Stimulated activated CD8-positive, alpha-beta memory T cell treated with anti-CD3 and anti-CD28 coated beads, Interleukin-12 subunit alpha, Interleukin-12 subunit beta, amount 100 ng/mL, for 4 hours (primary cell): ENCODE measurements at places on chromosomes 6 and 20.

- DNase-seq: peak; percentile 45
Measured at GRCh38 chr20:46174469-46175126, 56.5 kb downstream of the CD40 start.

DNA sequence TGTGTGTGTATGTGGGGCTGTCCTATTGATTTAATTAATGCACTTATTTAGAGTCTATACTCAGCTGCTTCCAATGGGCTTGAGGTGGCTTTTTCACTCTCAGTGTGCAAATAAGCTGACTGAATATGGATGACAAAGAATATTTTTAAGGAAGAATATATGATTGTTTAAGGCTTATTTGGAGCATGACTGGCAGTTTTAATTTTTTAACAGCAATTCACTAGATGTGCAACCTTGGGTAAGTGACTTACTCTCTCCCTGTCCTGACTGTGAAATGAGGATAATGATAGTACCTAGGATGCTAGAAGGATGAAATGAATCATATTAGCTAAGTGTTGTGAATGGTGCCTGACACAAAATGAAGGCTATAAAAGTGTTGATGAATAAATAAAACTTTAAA, 67.9 kb downstream of the CLIC5 start:
- DNase-seq: no peak

DNA sequence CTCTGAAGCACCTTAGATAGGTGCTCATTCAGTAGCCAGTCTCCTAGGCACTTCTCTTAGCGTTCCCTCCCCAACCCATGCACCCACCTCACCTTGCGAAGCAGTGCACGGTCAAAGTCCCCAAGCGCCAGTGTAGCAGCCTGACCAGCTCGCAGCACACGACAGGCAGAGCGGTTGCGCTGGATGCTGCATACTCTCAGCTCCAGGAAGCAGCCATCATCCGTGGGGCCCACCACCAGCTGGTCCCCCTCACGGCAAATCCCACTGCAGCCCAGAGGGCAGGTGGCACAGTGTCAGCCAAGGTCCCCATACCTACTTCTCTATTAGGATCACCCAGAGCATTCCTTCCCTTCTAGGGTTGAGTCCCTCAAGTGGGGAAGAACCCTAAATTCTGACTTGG, 6.5 kb downstream of the GTPBP2 start:
- DNase-seq: no peak

DNA sequence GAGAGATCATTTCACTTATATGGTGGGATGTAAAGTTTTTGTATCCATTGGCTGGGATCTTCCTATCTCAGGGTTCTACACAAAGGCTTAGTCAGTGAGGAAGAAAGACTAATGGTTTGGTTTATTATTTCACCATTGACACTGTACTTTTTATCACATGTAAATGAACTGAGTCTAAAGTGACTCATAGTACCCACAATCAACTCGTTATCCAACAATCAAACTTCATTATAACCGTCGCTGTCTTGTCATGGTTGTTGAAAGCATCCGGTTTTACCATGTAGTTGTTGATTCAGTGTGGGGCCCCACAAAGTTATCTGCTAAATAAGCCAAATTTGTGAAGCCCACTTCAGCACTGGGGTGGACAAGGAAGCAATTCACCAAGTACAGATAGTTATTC, 55.8 kb upstream of the MTRF1L start:
- no peak for DNase-seq

DNA sequence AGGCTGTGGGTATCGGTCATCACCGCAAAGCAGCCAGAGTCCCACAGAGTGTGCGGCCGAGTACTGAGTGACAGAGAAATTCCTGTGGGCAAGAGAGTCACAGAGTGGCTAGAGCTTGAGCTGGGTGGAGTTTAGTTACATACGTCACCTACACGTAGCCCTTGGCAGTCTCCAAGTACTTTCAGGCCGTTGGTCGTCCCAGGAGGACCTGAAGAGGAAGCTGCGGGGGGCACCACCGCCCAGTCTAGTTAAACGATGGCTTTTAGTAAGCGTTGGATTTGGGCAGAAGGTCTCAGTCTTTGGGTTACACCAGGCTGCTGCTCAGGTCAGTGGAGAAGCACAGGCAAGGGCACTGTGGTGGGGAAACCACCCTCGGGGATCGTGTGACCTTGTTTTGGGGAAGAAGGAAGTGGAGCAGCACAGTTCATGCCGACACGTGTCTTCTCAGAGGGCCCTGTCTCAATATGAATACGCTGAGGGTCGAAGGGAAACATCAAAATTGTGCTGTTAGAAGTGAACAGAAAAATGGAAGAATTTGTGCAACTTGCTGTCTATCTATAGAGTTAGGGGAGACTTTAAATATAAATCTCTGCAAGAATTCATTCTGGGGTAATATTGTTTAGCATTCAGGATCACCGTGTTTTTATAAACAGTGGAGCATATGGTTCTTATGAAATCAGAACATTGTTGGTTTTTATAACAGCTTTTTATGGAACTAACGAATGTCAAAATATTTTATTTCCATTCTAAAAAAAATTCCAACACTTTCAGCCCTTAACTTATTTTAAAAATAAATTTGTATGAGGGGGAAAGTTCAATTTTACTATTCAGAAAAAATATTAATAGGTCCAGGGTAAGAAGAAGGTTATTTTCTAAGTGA, 28.6 kb downstream of the KIF25 start:
- no peak for DNase-seq

DNA sequence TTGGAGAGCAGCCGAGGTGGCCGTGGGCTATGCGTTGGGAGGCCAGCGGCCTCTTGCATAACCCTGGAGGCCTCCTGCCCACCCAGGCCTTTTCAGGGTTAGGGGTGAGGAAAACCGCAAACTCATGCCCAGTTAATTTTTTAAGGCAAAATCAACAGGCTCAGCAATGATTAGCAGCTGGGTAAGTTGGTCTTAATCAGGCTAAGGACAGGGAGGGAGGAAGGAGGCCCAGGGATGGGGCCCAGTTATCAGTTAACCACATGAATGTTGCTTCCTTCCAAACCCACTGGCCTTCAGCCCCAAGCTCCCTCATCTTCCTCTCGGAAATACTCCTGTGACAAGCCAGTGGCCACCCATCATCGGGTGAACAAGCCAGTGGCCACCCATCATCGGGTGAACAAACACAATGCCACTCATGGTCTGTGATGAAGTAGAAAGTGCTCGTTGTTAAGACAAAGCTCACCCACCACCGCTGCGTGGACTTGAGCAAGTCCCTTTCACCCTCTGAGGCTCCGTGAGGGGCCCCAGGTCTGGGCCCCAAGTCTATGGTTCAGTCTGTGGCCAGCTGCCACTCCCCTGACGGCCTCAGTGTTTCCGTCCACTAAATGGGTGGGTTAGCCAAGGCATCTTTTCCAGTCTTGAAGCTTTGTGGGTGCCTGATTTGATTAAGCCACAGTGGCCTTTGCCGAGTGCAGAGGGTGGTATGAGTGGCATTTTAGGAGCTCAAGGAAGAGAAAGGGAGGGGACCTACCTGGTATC, 39.4 kb downstream of the HNF4A start:
- DNase-seq: no peak

DNA sequence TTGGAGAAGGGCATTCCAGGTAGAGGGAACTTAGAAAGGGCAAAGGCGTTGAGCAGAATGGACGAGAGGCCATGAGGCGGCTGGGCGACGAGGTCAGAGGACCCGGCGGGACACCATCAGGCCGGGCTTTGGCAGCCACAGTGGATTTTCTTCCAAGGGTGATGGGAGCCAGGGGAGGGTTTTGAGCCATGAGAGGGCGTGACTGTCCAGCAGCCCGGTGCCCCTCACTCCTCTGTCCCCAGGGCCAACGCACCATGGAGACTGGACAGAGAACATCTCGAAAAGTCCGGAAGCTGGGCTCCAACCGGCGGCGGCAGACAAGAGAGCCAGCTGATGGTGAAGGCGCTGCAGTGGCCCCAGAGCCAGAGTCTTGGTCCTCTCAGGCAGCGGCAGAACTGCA, 6.4 kb downstream of the RAB44 start:
- no peak for DNase-seq

- DNase-seq: no peak
Measured at GRCh38 chr6:156427345-156427744, 349.8 kb upstream of the ARID1B start.

GRCh38 chr6:51535327-51535726, 552.1 kb downstream of the PKHD1 start:
- DNase-seq: no peak

GRCh38 chr6:3403238-3404173, 53.3 kb downstream of the SLC22A23 start:
- DNase-seq: no peak

GRCh38 chr20:62916703-62917476, 9.4 kb downstream of the DIDO1 start:
- DNase-seq: no peak

DNA sequence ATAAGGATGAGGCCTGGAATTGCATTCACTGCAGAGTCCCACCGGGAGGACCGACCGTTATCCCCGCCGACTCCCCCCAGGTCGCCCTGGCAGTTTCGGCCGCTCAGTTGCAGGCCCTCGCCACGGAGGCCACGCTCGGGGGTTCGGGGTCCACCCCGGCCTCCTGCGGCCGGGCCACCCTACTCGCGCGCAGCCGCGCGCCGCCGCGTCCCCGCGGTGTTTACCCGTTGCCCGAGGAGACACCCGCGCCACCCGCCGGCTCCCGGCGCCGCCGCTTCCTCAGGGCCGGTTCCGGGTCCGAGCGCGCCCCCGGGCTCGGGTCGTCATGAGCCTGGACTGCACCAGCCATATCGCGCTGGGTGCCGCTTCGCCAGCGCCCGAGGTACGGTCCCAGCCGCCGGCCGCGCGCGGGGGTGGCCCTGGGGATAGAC, at the start of gene CCDC170:
TSS of gene CCDC170 (plus strand) at position 214 of the 431 bp plus-strand sequence. CDS start at position 326, 112 bp downstream.
- DNase-seq: no peak

- DNase-seq: no peak
Measured at GRCh38 chr20:35709259-35709658, 10.1 kb downstream of the ROMO1 start.

DNA sequence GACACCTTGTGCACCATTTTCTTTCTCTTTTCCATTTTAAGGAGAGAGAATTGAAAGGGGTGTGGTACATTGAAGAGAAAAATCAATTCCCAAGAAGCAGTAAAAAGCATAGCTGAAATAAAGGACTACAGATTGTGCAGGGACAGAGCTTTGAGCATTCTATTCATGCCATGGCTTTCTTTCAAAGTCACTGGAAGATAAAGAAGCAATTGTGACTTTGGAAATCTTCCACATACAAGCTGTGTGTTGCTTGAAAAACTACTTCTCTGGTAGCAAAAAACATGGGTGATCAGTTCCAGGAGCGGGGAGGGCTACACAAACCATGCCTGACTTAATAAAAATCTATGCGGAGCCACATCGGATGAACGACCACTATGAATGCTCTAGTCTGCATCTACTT, 230.2 kb upstream of the THEMIS start:
- DNase-seq: no peak

DNA sequence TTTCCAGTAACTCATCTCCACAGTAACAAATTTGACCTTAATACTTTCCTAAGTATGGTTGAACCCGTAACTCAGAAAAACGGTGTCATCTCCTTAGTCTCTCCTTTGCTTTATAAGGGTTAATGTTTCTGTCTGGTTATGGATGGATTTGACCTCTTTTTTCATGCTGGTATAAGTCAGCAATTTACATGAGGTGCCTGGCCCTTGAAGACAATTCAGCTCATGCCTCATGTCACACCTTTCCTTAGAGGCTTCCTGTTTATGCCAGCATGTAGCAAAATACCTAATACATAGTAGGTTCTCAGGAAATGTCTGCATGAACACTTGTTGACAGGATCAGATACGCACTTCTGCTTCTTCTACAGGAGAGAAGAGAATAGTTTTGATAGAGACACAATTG, 37.7 kb upstream of the C20orf144 start:
- no peak for DNase-seq

DNA sequence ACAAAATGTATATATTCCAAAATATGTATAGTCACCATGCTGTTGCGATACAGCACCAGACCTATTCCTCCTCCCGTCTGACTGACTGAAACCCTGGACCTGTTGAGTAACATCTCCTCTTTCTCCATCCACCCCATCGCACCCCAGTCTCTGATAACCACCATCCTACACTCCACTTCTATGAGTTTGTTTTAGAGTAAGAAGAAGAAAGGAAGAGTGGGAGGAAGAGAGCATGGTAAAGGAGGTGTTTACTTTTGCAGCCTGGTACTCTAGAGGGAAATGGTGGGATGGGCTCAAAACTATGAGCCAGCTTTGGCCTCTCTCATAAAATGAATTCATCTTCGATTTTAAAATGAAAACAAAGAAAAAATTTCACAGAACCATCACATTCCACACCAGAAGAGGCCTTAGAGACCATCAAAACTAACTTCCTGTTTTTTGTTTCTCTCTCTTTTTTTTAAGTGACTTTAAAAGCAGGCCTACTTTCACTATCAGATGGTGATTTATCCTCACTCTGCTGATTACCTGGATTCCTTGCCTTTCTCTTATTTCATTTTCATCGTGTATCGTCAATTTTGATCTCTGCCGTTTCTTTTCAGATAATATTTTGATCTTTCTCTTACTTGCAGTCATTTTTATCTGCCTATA, 16.8 kb upstream of the FUCA2 start:
- no peak for DNase-seq

GRCh38 chr20:9395971-9396370, 118.4 kb upstream of the LAMP5 start:
- no peak for DNase-seq

DNA sequence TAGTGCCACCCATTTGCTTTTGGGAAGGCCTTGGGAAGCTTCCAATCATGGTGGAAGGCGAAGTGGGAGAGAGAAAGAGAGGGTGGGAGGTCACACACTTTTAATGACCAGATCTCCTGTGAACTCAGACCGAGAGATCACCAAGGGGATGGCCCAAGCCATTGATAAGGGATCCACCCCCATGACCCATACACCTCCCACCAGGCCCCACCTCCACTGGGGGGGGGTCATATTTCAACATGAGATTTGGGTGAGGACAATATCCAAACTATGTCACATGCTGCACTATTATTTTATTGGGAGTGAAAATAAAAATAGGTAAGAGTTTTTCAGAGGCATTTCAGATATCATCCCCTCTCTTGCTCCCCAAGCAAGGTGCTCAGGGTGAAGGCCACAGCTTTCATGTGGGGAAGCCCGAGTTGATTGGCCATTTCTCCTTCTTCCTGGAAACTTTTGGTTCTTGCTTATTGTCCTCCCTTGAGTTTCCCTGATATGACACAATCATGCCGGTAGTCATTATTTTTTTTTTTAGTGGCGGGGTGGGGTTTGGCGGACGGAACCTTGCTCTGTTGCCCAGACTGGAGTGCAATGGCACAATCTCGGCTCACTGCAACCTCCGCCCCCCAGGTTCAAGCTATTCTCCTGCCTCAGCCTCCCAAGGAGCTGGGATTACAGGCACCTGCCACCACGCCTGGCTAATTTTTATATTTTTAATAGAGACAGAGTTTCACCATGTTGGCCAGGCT, 15.2 kb downstream of the GMPR start:
- no peak for DNase-seq

GRCh38 chr6:114267897-114268296, 74.9 kb downstream of the HS3ST5 start:
- DNase-seq: no peak

- DNase-seq: no peak
Measured at GRCh38 chr6:137491478-137491877, 2.7 kb downstream of the OLIG3 start.

DNA sequence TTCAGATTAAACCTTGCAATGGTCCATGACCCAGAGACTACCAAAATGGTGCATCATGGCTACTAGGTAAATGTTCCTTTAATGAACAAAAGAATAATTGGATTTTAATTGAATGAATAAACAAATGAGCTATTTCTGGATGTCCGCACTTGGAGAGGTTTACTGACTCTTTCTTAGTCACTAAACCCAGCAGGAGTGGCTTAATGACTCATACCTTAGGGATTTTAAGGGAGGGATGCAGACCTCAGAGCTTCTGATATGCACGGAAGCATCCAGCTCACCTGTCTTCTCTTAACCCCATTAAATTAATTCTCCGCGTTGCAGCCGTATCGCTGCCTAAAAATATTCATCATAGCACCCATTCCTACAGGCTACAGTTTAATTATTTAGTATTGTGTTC, 970.0 kb upstream of the SLC35B3 start:
- no peak for DNase-seq
